ENCODE measurements at places on chromosomes 13 and 19.
A peak's percentile ranks its signal among the peaks of the same experiment; 100 is the strongest.

DNA sequence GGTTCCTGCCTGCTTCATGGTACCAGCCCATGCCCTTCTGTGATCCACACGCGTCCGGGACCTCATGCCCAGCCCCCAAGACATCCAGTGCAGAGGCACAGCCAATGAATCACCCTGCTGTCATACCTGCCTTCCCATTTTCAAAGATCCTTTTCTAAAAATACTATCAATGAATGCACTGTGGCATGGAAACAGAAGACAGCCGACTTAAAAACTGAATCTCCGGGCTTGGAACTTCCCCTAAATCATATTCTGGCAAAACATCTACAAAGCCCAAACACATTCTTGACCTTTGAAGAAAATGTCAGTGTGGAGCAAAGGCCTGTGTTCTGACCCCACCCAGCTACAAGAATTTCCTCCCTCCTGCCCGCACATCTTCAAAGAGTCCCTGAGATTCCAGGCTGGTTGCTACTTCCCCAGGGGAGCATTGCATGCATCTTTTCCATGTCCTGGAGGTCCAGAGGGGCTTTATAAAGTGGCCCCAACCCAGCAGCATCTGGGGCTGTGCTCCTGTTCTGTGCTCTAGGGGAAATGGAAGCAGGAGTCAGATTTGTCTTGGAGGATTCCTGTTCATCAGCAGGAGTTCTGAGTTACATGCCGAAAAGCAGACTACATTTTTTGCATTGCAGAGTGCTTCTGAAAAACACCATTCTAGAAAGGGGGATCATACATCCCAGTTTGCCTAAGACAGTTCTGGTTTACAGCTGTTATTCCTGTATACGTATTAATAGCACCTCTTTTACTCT, 135.2 kb downstream of the USP12 start:
- no peak for DNase-seq

GRCh38 chr19:30228835-30229524, 143.2 kb upstream of the ZNF536 start:
- no peak for DNase-seq

DNA sequence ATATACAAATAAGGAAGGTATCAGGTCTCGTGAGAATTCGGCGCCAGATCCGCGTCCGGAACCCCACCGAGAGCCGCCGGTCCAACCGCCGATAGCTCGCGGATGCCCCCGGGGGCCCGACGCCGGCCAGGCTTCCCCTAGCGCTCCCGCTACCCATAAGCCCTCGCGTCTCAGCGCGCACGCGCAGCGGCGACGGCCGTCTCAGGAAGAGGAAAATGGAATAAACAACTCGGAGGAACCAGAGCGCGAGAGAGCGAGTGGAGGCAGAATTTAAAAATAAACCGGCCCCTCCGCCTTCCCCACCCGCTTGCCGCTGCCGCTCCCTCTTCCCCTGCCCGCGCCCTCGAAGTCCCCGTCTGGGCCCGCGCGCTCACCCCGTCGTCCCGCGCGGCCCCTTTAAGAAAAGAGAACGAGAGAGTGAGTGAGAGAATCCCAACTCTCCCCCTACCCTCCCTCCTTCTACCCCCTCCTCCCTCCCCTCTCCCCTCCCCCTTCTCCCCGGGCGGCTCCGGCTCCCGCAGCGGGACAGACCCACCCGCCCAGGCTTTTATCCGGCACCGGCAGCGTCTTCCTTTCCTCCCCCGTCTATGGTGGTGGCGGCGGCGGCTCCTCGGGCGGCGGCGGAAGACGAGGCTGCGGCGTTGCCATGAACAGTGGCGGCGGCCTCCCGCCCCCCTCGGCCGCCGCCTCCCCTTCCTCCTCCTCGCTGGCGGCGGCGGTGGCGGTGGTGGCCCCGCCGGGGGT, at the start of gene PAN3:
Gene PAN3, plus strand, starts transcription at position 534 of the 744 bp plus-strand sequence. Its CDS starts 113 bp downstream, at position 647.
- peak; percentile 77 for DNase-seq

- peak; percentile 49 for DNase-seq
These were observed 350.5 kb downstream of the KCNRG start for GRCh38 chr13:50365408-50366391.

DNA sequence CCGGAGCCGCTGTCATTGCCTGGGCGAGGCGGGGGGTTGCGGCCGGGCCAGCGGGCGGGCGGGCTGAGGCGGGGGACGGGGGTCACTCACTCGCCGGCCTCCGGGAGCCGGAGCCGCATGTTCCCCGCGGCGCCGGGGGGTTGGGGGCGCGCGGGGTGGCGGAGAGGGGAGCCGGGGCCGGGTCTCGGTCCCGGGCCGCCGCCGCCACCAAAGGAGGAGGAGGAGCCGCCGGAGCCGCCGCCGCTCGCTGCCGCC, 149 bp downstream of the MED26 start:
- no peak for DNase-seq

GRCh38 chr19:42121656-42122069, 10.6 kb downstream of the POU2F2 start:
- DNase-seq: no peak

DNA sequence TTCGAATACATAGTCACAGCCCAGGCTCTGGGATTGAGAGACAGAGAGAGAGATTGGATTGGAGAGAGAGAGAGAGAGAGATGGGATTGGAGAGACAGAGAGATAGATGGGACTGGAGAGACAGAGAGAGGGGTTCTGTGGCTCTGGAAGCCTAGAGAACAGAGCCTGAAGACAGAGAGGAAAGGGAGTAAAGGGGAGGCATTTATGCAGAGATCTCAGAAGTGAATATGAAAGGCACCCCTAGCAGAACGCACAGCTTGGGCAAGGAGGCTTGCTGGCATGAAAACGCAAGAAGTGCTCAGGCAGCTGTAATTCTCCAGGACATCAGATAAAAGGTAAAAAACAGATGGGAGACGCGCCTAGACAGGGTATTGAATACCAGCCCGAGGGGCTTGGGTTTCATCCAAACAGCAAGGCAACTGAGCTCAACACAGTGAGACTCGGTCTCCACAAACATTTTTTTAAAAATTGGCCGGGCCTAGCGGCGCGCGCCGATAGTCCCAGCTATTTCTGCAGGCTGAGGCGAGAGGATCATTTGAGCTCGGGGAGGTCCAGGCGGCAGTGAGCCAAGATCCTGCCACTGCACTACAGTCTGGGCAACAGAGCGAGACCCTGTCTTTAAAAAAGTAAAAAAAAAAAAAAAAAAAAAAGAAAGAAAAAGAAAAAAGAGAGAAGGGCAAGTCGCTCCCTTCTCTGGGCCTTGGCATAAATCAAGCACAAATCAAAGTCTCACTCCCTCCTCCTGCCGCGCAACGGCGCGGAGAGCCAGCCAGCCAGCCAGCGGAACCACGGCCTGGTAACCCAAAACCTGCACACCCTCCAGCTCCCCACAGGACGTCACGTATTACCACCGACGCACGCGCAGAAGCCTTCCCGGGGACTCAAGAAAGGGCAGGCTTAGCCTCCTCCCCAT, 774 bp upstream of the PPP2R1A start:
- DNase-seq: no peak

GRCh38 chr19:35601971-35602370, 10.6 kb upstream of the HAUS5 start:
- DNase-seq: no peak

DNA sequence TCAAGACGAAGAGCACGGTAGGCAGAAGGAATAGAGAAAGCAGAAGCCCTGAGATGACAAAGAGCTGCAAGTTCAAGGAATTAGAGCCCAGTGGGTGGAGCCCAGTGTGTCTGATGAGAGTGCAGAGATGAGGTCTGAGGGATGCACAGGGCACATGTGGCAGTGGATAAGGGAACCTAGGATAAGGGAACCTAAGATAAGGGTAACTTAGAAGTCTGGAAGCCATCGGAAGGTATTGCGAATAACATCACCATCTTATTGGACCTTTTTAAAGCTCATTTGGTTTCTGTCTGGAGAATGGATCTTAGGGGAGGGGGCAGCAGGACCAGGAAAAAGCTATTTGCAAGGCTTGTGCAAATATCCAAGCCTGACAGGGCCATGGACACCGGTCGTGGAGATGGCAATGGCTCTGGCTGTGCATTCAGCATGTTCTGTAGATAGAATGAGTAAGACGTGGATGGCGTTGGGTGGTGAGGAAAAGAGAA, 1.3 kb downstream of the FPR3 start:
- no peak for DNase-seq

DNA sequence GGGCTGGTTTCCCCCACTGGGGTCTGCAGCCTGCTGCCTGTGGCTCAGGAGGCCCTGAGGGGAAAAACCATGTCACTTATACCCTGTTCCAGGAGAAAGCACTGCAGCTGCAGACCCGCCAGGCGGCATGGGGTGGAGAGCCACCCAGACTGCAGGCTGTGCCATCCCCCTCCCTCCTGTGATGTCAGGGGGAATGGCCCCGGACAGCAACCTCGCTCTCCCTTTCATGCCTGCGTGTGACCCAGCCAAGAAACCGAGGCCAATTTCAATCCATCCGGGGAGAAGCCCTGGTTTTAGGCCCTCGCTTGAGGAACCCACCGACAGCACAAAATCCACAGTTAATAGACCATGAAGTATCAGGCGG, 37.2 kb upstream of the MATK start:
- no peak for DNase-seq

DNA sequence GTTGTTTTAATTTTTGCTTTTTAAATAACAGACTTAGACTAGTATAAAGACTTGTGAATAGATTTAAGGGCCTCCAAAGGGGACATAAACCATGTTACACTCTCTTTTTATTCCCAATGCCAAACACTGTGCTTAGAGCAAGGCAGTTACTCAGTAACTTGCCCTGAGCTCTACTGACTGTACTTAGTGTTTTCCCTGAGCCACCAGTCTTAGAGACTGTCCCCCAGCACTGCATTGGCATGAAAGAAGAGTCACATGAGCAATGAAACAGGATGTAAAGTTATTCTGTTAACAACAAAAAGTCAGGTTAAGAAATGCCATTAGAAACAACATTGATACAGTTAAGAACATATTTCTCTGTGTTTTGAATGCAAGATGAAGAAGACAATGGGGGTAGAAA, 187.9 kb downstream of the TBC1D4 start:
- DNase-seq: no peak

DNA sequence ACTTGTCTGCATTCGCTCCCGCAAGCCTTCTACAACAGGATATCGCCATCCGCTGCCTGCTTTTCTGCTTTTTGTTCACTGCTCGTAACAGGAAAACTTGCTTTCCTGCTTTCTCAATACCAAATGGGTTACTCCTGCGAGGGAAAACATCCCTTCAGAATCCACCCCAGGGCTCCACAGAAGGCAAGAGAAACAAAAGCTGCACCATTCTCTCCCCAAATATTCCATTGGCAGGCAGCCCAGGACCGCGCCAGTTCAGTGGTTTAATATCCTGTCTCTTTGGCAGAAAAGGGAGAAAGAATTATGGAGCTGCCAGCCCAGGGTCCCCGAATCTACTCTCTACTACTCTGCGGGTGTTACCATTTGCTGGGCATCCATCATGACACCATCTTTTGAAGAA, 84.7 kb upstream of the DOCK9 start:
- DNase-seq: no peak

GRCh38 chr13:46015366-46015765, 37.2 kb downstream of the ZC3H13 start:
- no peak for DNase-seq

DNA sequence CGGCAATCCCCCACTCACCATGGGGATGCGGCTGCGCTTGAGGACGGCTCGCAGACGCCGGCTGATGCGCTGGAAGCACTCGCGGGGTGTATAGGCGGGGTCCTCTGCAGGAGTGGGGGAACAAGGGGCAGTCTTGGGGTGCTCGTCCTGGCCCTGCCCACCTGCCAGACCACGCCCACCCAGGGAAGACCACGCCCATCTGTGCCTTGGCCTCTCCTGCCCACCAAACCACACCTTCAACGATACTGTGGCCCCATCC, 6.7 kb downstream of the RNU6-9 start:
- no peak for DNase-seq

GRCh38 chr19:53432088-53432661, 391 bp downstream of the ZNF761 start:
- DNase-seq: no peak

DNA sequence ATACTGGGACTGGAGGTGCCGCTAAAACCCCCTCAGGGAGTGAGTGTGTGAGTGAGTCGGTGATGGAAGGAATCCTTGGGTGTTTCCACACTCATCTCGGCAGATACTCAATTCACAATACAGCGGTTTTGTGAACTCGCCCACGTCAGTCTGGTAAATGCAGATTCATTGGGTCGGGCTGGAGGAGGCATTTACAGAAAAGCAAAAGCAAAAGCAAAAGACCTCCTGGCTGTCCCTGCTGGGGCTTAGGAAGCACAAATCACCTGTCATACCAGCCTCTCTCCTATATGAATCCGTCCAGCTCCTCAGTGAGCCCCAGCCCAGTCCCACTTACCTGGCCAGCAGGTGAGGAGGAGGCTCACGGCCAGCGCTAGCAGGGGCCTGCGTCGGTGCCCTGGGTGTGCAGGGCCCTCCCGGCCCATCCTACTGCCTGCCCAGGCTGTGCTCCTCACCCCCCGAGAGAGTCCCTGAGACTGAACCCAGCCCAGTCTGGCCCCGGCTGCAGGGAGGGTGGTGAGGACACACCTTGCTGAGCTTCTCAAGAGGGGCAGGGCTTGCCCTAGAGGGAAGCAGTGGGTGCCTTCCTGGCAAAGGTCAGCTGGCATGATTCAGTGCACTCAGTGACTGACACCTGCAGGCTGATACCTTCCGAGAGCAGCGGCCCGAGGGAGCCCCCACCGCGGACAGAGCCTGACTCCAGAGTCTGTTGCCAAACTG, at the start of gene MUC16:
Gene MUC16, minus strand, starts transcription at position 475 of the 717 bp plus-strand sequence.
- DNase-seq: no peak

- no peak for DNase-seq
These were observed 47.2 kb downstream of the GPR12 start for GRCh38 chr13:26713341-26713740.

DNA sequence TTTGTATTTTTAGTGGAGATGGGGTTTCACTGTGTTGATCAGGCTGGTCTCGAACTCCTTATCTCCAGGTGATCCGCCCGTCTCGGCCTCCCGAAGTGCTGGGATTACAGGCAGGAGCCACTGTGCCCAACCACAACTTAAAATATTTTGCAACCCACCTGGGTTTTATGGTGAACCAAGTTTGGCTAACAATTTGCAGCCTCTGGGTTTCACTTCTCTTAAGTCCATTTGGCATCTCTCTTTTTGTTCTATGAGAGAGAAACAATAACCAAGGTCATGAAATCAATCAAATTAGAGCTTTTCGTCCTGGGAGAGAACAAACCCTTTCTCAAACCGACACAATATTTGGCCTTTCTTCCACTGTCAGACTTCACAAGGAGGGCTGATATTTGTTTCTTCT, 5.6 kb upstream of the SMAD9 start:
- no peak for DNase-seq

GRCh38 chr13:110651726-110652230, 36.4 kb downstream of the NAXD start:
- no peak for DNase-seq

- DNase-seq: no peak
These were observed 1687.5 kb downstream of the EFNB2 start for GRCh38 chr13:104847922-104848321.

DNA sequence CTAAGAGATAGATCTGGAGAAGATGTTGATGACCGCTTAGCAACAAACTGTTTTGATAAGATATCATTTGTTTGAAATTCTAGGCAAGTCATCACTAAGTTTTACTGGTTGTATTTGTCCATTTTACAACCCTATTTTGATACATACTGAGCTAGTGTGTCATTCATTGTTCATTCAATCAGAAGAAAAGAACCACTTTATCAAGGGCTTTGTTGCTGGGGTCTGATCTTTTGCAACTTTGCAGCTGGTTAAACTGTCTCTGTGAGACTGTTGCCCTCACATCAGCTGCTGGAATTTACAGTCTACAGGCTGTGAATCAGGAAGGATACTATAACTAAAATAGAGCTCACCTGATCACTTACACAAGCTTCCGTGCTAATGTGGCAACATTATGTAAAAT, 290.5 kb downstream of the RFC3 start:
- DNase-seq: no peak

Data from GM12864 (cell line).